Smooth muscle cell of the brain vasculature (primary cell): ENCODE measurements at places on chromosomes 2 and 18.

DNA sequence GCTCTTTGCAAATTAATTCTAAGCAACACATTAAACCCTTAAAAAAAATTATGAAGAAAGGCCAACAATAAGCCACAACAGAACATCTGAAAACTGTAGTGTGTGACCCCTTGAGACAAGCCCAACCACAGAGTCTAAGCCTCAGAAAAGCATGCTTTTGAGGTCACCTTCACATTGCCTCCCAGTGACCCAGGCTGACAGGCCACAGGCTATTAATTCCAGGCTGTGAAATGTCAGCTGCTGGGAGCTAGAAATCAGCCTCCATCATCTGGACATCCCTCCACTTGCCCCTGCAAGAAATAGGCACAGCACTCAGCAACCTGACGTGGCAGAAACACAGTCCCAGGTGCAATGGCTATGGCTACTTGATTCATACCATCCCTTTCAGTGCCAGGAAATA, 179.4 kb upstream of the ZFP36L2 start:
- DNase-seq: no peak

- no peak for DNase-seq
Observed at GRCh38 chr2:187576906-187577305, 22.7 kb upstream of the TFPI start.

- peak; percentile 62 for DNase-seq
Observed at GRCh38 chr18:48607056-48607984, 68.5 kb downstream of the CTIF start.

DNA sequence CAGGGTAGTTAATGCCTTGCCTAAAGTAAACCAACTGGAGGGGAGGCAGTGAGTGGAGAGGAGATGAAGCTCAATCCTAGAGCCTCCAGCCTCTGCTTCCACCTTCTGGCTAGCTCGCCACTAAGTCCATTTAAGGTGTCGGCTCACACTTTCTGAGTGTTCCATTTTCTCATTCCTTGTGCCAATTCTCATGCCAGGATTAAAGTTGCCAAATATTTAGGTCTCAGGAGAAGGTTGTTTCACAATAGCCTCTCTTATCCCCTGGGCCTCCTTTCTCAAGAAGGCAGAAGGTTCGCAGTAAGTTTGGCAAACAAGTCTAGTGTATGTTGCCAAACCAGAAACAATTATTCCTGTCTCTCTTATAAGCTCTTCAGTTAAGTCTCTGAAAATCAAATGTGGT, 57.2 kb downstream of the TACR1 start:
- DNase-seq: no peak

DNA sequence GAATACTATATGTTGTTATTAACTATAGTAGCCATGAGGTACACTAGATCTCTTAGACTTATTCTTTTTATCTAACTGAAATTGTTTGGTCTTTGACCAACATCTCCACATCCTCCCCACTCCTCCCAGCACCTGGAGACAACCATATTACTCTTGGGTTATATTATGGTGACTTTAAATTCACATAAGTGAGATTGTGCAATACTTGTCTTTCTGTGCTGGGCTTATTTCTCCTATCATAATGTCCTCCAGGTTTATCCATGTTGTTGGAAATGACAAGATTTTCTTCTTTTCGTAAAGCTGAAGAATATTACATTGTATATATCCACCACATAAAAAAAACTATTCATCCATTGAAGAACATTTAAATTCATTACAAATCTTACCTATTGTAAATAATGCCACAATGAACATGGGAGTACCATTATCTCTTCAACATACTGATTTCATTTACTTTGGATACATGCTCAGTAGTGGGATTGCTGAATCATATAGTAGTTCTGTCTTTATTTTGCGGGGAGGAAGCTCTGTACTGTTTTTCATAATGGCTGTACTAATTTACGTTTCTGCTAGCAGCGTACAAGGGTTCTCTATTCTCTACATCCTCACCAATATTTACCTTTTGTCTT, 159.2 kb upstream of the SCN7A start:
- no peak for DNase-seq

DNA sequence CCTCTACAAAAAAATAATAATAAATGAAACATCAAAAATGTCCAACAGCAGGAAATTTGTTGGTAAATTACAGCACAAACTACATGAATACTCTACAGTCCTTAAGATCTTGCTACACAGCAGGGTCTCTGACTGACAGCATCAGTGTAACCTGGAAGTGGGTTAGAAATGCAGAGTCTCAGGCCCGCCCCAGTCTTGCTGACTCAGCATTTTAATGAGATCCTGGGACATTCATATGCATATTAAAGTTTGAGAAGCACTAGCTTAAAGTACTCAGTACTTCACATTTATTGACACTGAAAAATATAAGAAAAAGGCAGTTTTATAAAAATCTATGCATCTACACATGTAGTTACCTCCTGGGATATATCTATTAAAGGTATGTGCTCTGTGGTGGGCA, 21.7 kb downstream of the ST3GAL5 start:
- no peak for DNase-seq

DNA sequence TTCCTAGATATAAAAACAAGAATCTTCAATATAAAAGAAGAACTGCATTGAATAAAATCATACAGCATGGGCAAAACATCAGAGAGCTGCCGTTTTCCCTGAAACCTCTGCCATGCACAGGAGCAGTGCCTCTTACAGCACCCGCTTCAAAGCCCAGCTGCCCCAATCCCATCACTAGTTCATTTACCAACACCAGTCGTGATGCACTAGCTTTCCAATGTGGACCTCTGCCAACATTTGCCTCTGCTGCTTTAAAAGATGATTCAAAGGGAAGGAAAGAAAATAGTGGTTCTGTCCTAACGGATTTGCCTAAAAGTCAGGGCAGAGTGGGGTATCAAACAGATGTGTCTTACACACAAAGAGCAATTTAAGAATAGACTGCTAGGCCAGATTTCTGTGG, 43.4 kb upstream of the AP1S3 start:
- DNase-seq: no peak

DNA sequence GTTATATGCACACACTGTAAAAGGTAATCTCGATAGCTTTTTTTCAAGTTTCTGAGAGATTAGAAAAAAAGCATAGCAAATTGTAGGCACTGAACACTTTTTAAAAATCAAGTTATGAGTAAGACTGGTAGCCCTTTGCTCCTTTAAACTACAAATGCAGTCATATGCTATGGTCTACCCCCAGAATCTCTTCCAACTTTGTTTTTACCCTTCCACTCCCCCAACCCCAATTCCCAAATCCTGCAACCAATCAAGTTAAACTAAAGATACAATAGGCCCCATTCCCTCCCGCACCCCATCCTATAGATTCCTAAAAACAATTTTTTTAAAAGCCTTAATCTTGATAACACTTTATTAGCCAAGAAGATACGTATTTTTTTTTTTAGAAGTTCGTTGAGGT, 752 bp upstream of the BAZ2B start:
- no peak for DNase-seq

- no peak for DNase-seq
Observed at GRCh38 chr2:185082749-185083148, 484.4 kb downstream of the ZNF804A start.

GRCh38 chr2:235979753-235980435, 188.3 kb downstream of the GBX2 start:
- no peak for DNase-seq

- DNase-seq: no peak
Observed at GRCh38 chr2:156456616-156457015, 20.4 kb downstream of the GPD2 start.
